ENCODE measurements at places on chromosomes 1 and 21.
A peak's percentile ranks its signal among the peaks of the same experiment; 100 is the strongest.

- DNase-seq, result no peak
Measured at GRCh38 chr1:114341856-114342255, 169.1 kb downstream of the TRIM33 start.

DNA sequence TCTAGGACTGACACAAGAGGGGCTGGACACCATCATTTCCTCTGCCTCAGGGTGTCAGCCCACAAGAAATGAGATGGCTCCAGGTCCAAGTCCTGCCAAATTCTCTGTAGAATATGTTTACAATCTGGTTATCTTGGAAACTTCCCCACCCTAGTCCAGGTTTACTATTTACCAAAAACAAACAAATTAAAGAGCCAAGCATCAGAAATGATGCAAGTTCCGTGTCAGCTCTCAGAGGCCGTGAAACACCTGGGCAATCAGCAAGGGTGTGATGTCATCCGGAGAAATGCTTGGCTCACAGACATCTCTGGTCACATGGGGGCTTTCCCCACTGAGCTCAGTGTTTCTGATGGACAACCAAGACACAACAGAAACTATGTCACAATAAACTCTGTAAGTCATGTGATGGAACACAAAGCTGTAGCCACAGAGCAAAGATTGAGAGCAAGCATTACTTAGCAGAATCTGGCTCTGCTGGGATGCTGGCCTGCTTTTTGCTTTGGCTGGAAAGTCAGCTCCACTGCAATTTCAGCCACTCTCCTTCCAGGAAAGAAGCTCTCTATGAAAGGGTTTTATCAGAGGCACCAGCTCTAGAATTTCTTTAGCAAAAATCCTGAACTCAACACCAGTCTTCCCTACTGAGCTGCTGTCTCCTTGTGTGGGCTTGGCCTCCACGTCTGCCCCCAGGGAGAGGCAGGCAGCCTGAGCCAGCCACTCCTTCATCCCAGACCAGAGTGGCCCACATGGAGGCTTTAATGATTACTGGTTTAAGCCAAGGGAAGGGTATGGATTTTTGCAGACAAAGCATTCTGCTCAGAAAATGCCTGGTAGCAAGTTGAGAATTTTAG lies 55.9 kb downstream of the NENF start:
- peak; percentile 95 for DNase-seq

DNA sequence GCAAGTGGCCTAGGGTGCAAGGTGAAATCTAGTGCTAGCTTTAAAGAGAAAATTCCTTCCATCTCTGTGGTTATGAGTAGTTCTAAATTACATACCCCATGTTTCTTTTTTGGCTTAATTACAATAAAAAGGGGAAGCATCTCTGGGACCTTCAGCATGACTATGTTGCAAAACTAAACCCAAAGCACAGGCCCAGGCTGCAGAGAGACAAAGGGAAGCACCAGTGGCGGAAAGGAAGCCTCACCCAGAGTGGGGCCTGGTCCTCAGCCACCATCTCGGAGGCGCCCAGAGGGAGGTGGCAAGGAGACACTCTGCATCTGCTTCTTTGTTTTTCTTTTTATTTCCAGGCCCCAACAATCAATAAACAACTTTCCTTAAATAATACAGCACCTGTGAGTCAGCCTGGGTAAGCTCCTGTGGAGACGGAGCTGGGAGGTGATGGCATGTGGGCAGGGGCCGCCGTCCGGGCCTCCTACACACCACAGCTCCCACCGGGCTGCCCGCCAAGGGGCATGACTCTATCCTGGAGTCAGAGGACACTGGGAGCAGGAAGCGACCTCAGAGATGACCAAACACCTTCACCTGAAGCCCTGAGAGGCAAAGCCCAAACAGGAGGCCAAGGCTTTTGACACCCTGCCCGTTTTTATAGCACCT lies 21.7 kb downstream of the ITPKB start:
- no peak for DNase-seq

DNA sequence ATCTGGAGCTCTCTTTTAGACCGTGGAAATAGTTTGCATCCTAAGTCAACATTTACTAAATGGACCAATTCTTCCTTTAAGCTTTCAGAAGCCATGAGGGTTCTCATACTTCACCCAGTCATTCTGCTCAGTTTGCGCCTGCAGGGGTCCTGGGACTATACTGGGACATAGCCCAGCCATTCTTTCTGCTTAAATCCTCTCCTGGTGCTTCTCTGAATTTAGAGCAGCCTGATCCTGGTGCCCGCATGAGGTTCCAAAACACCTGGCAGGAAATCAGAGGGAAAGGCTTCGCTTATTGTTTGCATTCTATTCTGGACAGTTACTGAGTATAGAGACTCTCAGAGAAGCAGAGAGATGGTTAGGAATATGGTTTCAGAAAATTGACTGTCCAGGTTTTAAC lies 27.0 kb downstream of the TNN start:
- no peak for DNase-seq

GRCh38 chr1:237817277-237817676 lies 73.4 kb downstream of the ZP4 start:
- no peak for DNase-seq

DNA sequence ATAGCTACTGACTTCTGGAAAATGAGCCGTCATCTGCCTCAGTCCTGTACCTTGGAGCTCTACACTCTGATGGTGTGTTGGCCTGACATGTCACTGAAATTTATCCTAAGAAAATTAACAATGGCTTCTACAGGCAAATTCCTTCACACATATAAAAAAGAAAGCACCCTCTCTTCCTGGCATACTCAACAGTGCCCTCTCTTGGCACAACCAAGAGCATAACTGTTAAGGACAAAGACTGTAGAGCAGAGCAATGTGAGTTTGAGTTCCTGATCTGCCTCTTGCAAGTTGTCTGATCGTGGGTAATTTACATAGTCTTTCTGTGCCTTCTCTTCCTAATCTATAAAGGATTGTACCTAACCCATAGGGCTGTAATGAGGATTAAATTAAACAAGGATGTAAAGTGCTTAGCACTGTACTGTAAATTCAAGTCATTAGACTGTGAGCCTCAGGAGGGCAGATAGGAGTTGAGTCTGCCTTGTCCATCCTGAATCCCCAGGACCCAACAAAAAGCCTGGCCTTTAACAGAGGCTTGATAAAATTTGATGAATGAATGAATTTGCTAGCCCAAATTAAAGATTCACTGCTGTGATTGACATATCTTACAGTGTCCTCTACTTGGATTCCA lies 83.5 kb downstream of the SYF2 start:
- DNase-seq, result no peak

- DNase-seq, result no peak
Measured at GRCh38 chr1:222266223-222267196, 281.4 kb downstream of the HHIPL2 start.

GRCh38 chr21:45949928-45950739 lies 31.4 kb upstream of the COL6A1 start:
- no peak for DNase-seq

GRCh38 chr21:44065428-44065827 lies 41.8 kb upstream of the PWP2 start:
- DNase-seq, result no peak

- DNase-seq, result peak; percentile 64
Measured at GRCh38 chr1:224116131-224116530, 2.2 kb downstream of the FBXO28 start.

DNA sequence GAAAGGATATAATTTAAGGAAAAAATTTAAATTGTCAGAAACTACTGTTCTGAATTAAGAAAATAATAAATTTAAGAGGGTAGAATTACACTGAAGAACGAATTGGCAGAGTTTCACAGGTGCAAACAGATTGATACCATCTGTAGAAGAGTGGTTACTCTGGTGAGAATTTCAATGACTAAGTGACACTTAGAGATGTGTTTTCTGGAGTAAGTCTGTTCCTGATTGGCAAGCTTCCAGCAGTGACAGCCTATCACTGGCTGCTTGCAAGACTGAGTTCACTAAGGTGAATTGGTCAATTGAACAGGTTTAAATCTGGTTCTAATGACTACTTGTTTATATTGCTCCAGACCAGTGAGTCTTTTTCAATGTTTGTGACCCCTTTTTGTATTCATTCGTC lies 838.2 kb upstream of the RGS18 start:
- no peak for DNase-seq

- DNase-seq, result no peak
Measured at GRCh38 chr21:35150562-35151226, 101.6 kb upstream of the RUNX1 start.

DNA sequence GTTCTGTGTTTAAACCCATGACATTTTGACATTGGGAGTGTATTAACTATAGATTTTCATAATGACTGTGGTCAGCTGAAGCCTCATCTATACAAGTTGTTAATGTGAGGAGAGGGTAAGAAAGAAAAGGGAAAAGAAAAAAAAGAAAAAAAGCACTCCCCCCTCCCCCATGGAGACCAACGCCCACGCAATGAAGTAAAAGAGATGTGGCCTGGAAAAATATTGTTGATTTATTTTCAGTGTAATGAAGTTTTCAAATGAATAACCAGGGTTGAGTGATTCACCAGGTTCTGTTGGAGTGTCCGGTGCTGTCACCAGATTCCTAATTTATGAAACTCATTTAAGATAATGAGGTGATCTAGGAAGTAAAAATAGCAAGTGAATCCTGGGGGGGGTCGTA lies 4.7 kb downstream of the RNF220 start:
- no peak for DNase-seq

DNA sequence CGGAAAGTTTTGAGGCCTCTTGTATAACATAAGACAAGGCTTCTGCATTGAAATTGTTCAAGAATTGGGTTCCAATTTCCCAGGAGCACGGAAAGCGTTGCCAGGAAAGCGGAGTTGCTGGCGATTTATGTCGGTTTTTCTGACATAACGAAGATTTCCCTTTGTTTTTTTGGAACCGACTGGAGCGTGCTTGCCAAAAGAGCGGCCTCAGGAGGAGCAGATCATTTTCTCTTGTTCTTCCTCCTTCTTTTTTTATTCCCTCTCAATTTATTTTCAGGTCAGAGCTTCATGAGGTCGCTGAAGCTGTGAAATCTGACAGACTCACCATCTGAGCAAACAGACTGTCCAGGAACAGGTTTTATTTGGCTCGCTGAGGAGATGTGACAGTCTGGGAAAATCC lies 275.5 kb downstream of the CAMTA1 start:
- no peak for DNase-seq

GRCh38 chr1:6948861-6949260 lies 163.6 kb downstream of the CAMTA1 start:
- no peak for DNase-seq

DNA sequence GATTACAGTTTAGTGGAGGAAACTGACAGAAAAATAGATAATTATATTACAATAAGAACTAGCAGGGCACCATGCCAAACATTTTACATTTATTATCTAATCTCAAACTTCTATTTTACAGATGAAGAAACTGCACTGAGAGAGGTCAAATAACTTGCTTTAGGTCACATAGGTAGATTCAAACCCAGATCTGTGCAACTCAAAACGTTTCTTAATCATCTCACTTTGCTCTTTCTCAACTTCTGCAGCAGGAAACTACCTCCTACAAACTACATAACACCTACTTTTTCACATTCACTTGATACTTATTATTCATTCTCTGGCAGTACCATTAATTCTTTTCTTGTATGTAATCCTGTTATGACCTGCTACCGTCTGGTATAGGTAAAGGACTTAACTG lies 49.9 kb upstream of the BCL10 start:
- no peak for DNase-seq

GRCh38 chr1:79133774-79134364 lies 127.3 kb upstream of the ADGRL4 start:
- DNase-seq, result no peak

Measured in H4 (cell line).